ENCODE measurements at places on chromosomes 7 and 10.

- no peak for DNase-seq
Measured at GRCh38 chr10:60960913-60961312, 16.9 kb upstream of the RHOBTB1 start.

DNA sequence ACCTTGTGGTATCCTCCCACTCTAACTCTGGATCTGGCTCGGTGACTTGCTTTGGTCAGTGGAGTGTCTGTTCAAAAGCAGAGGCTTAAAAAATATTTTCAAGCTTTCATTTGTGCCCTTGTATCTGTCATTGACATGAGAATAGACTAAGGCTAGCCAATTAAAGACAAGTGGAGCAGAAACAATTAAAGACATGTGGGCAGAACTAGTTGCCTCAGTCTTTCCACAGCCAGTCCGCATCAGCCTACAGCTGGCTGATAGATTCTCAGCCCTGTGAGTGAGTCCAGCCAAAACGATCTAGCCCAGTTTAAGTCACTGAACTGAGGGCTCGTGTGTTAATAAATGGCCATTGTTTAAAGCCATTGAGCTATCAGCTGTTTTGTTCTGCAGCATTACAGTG is 185.2 kb upstream of the DGKB start:
- DNase-seq: no peak

DNA sequence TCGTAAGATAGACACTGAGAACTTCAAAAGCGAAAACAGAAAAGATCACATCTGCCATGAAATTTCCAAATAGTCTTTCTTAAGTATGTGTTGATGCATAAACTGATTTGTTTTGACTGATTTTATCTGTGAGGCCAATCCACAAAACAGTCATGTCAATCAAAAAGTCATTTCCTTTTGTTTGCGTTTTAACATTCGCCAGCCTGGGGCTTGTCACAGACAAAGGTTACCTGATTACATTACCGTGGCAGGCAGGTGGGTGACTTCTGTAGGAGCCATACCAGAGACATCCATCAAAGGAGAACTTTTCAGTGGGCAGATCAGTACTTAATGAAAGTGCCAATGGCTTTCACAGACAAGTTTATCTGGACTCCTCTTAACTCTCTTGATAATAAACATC is 45.5 kb upstream of the BET1 start:
- DNase-seq: no peak

- no peak for DNase-seq
Measured at GRCh38 chr7:115085421-115085820, 163.5 kb downstream of the MDFIC start.

- no peak for DNase-seq
Measured at GRCh38 chr7:158933468-158934139, 77.2 kb downstream of the DYNC2I1 start.

DNA sequence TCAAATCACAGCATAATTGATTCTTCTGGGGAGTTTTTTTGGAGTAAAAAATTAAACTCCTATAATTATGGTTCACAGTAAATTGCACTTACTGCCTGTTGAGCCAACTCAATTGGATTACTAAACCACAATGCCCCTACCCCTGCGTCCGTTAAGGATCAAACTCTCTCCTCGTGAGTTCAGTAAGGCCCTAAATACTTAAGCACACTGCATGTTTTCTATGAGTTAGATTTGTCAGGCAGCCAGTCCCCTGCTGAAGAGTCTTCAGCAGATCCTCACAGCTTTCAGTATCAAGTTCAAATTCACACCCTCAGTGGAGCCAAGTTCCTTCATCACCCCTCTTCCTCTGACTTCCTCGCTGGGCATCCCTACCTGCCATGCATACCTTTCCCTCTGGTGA is 275.0 kb upstream of the BMPER start:
- no peak for DNase-seq

DNA sequence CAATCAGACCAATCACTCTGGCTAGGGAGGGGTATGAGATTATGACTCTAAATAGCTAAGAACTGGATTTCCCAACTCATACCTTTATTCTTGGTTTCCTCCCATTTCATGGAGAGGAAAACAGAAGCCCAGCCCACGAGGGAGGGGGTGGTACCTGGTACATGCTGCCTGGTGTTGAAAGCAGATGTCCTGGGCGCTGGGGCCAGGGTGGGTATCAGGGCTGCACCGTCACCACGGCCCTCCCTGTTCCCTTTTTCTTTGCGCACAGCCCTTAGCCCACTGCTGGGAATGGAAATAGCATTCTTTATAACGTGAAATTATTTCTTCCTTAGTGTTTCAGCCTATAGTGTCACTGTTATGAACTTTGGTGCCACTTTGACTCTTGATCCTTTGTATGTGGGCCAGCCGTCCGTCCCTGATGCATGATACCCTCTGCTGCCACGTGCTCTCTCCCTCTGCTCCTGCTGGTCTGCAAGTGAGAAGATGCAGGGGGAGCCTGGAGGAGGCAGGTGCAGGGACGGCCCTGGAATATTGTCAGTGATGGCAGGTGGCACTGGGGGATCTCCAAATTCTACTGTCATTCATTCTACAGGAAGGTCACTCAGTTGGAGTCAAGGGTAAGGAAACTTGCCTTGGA is 158.5 kb downstream of the CDH23 start:
- no peak for DNase-seq

DNA sequence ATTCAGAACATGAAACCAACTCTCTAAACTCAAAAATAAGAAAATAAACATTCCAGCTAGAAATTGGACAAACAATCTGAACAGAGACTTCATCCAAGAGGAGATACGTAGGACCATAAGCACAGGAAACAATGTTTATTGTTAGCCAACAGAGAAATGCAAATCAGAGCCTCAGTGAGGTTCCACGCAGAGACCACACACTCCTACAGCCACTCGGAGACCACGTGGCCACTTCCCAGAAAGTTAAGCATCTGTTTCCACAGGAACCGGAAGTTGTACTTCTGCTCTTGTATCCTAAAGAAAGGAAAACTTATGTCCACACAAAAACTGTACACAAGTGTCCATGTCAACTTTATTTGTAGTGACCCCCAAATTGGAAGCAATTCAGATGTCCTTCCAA is 214.8 kb downstream of the MGMT start:
- no peak for DNase-seq

GRCh38 chr10:6877336-6877721 is 297.3 kb upstream of the PRKCQ start:
- DNase-seq: no peak

DNA sequence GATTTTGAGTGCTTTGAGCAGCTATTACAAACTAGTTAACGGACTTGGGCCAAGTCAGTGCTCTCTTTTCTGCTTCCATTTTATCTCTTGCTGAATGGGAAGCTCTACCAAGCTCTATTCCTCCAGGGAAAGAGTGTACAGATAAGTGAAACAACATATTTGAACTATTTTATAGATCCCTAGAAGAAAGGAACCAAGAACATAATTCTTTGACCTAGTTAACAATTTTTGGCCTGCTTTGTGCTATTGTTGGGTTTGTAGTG is 244.8 kb downstream of the PRKG1 start:
- DNase-seq: no peak

DNA sequence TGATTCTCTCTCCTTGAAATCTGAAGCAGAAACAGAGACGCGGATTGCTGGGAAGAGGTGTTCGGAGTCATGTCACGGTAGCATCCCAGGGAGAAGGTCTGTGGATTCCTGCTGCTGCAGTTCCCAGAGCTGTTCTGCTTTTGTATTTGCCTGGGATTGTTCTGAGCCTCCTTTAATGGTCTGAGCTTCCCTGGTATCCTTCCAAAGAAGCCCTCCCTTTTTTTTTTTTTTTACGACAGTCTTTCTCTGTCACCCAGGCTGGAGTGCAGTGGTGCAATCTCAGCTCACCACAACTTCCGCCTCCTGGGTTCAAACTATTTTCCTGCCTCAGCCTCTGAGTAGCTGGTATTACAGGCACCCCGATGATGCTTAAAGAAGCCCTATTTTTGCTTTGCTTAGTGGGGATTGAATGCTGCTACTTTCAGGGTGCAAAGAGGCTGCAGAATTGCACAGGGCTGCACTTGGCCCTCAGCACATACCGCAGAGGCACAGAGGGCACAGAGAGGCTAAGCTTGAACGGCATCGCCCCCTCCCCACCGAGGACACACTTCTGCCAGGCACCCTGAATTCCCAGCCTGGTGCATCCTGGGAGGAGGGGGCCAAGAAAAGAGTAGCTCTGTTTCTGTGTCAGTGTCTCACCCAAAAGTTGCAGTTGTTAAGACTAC is 208.6 kb upstream of the GALNT17 start:
- DNase-seq: no peak

DNA sequence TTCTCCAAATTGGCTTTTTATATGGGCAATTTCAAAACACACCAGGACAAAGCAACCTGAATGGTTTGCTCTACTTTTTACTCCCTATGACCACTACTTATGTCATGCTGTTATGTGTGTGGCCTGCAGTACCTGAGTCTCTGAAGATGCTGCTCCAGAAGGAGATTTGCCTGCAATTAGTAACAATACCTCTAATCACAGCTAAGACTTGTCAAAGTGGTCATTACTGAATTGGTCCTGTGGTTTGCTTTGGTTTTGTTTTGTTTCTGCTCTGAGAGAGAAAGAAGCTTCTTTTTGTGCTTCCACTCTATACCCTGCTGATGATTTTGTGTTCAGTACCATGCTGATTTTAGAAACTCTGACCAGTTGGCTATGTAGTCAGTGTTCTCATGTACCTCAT is 25.5 kb downstream of the HGF start:
- no peak for DNase-seq

DNA sequence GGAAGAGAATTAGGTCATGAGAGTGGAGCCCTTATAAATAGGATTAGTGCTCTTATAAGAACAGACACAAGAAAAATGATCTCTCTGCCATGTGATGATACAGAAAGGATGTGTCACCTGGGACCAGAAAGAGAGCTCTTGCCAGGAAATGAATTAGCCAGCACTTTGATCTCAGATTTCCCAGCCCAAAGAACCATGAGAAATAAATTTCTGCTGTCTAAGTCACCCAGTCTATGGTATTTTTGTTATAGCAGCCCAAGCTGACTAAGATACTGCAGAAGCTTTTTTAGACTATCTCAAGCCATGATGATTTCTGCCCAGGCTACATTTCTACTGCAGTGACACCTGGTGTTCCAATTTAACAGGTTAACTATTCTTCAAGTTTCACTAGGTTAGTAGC is 84.8 kb downstream of the RSU1 start:
- no peak for DNase-seq

GRCh38 chr10:120828763-120829319 is 22.3 kb upstream of the WDR11 start:
- DNase-seq: no peak

- no peak for DNase-seq
Measured at GRCh38 chr10:25907261-25907660, 26.8 kb upstream of the MYO3A start.

- DNase-seq: no peak
Measured at GRCh38 chr7:116433246-116433645, 66.3 kb upstream of the CAV2 start.

GRCh38 chr10:131300508-131300907 is 11.0 kb downstream of the TCERG1L start:
- DNase-seq: no peak

GRCh38 chr7:33922820-33923219 is 17.5 kb downstream of the BMPER start:
- DNase-seq: no peak

Data from NCI-H187 treated with DMSO at 0.1 percent for 48 hours (cell line).